ENCODE measurements at places on chromosomes 12 and 14.

- DNase-seq, result no peak
Measured at GRCh38 chr14:102795060-102795925, 18.0 kb downstream of the TRAF3 start.

DNA sequence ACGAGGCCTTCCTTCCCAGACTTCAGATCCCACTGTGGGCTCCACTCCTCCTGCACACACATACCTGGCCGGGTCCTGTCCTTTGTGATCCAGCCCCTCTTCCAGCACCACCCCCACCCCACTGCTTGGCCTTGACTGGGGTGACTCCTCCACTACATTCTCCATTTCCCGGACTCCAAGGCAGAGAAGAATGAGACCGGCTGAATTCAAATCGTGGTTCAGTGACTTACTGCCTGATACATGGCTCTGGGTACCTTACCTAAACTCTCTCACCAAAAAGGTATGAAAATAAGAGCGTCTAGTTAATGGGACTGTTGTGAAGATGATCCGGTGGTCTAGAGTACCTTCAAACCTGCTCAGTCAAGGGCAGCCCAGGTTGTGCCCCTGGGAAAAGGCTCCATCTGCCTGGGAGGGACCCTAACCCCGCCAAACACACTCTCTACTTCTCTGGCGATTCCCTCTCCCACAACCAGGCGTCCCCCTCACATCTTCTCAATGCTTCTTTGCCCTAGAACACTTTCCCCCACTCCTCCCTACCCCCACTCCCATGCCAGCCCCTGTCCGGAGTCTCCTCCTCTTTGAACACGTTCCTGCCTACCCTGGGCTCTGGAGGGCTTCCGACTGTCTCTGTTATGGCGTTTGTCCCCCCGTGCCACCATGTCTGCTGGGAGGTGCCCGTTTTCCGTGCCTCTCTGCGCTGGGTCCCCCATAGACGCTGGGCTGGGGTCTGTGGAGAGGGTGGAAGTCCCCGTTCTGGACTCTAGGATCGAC is 1.5 kb upstream of the ZBTB42 start:
- DNase-seq, result no peak

GRCh38 chr14:101116486-101117130 is 213.1 kb upstream of the RTL1 start:
- DNase-seq, result no peak

DNA sequence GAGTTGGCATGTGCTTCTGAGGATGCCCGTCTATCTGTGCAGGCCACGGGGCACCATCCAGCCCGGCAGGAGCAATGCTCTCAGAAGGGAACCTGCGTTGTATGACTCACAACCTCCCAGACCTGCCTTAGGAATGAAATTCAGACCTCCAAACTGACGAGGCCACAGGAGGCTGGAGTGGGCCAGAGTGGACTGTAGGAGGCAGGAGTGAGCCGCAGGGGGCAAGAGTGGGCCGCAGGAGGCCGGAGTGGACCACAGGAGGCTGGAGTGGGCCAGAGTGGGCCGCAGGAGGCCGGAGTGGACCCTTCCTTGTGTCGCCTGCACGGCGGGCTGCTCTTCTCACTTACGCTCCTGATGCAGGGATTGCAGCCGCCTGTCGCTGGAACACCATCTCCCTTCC is 11.1 kb upstream of the FBRSL1 start:
- no peak for DNase-seq

DNA sequence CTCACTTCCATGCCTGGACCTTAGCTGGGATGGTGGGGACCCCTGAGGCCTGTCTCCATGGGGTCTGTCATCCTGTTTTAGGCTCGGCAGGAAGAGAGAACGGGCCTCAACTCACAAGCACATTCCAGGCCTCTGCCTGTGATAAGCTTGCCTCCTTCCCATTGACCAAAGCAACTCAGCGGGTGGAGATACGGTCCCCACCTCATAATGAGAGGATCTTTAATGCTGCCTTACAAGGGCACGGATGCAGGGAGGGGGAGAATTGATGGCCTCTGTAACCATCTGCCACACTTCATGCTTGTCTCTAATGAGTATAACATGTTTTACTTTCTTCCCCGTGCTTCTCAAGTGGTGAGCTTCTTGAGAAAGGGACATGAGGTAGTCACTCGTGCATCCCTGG is 50.0 kb downstream of the GLT1D1 start:
- DNase-seq, result no peak

DNA sequence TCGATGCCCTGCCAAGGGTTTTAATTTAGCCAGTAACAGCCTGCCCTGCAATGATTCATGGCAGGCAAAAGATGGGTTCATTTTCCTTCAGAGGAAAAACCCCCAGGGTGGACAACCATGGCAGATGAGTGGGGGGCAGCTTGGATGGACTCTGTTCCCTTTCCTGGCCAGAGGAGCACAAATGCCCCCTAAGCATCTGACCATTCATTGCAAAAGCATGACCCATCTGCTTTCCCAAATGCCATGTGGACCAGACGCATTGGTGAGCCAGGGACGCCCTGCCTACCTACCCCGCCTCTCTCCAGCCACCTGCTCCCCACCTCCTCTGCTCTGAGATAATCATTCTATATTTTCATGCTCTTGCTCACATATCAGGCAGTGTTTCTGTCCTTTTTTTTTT is 281.9 kb downstream of the DPF3 start:
- DNase-seq, result no peak

GRCh38 chr12:92828565-92828964 is 100.5 kb downstream of the EEA1 start:
- DNase-seq, result no peak

DNA sequence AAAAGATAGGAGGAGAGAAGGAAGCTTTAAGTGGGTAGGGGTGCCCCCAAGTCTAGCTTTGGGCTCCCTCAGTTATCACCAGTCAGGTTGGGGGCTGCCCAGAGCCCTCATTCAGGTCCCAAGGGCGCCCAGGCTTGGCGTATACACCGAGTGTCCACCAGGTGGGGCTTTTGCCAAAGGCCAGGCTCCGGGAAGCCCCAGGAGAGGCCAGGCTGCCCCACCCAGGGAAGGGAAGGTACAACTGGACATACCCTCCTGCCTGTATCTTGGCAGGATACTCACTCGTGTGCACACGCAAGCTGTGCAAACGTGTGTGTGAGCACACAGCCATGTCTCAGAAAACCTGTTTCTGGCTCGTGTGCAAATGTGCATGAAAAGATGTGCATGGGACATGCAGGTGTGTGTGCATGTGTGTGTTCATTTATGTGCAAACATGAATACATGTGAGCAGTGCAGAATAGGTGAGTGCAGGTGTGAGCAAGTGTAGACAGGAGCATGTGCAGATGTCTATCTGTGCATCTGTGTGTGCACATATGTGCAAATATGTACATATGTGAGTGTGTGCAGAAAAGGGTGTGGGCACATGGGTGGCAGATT is 103.9 kb upstream of the MYL2 start:
- peak; percentile 67 for DNase-seq

GRCh38 chr12:4099276-4099675 is 174.3 kb upstream of the CCND2 start:
- no peak for DNase-seq

GRCh38 chr12:70418101-70418500 is 52.0 kb downstream of the KCNMB4 start:
- DNase-seq, result no peak

Measured in NCI-H1930 (cell line).